Ureter (tissue), 1 donor: ENCODE measurements at places on chromosomes 2 and 18. TPM values are rescaled to one million over a fixed set of nuclear protein-coding genes. Genes with fewer than 3 reads are reported as not detected.

The IL1A gene
- total RNA-seq, result 5.9 TPM

The UGT1A6 gene
- 134 TPM for total RNA-seq

The TIGD1 gene
- total RNA-seq, result 7.9 TPM

The SLC19A3 gene
- 1.9 TPM for total RNA-seq

The UGT1A4 gene
- total RNA-seq, result 23.2 TPM

The PDE11A gene
- 2.2 TPM for total RNA-seq

The ACTR1B gene
- 67.4 TPM for total RNA-seq

The CCDC102B gene
- total RNA-seq, result 9.1 TPM

The HEATR5B gene
- 29.7 TPM for total RNA-seq

The CFAP65 gene
- not detected for total RNA-seq

The TUBA4B gene
- total RNA-seq, result not detected

The CCL20 gene
- total RNA-seq, result 2.3 TPM
